ENCODE measurements at places on chromosomes 2 and 18.

- no peaks in the 10 kb centered on the region for H3K36me3 ChIP-seq
- H3K27me3 ChIP-seq, result no peaks in the 10 kb centered on the region
- H3K4me1 ChIP-seq, result peaks cover 12% of the 10 kb centered on the region
- peak; percentile 71 for DNase-seq
- H3K27ac ChIP-seq, result no peak overlapping the region
- H3K4me3 ChIP-seq, result no peak overlapping the region
Measured at GRCh38 chr18:58529714-58530354, 99.1 kb downstream of the ALPK2 start.

DNA sequence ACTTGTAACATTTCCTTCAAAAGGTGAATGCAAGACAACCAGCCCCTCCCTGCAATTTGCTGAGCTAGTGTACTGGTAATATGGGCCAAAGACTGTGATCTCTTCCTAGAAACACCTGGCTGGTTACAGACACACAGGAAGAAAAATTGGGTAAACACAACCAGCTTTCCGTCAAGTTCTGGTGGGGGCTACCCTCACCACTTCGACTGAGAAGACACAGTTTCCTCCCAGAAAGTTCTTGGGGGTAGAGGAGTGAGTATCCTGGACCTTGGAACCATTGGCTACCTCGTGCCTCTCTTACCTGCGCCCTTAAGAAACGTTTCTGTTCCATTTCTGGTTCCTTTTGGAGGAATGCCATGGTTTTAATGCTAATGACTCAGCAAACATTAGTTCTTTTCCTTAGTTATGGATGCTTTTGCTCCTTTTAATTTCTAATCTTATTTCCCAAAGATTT, 120.9 kb upstream of the DLX2 start:
- H3K4me1 ChIP-seq, result peaks cover 48% of the 10 kb centered on the region
- H3K4me3 ChIP-seq, result no peak overlapping the region
- DNase-seq, result peak; percentile 29
- H3K27me3 ChIP-seq, result no peaks in the 10 kb centered on the region
- peak overlapping the region; percentile 73 for H3K27ac ChIP-seq

GRCh38 chr2:215751200-215751910, 262.0 kb downstream of the MREG start:
- no peak overlapping the region for H3K27ac ChIP-seq
- no peak for DNase-seq
- no peaks in the 10 kb centered on the region for H3K36me3 ChIP-seq
- H3K4me1 ChIP-seq, result peaks cover 7% of the 10 kb centered on the region
- no peak overlapping the region for H3K4me3 ChIP-seq

DNA sequence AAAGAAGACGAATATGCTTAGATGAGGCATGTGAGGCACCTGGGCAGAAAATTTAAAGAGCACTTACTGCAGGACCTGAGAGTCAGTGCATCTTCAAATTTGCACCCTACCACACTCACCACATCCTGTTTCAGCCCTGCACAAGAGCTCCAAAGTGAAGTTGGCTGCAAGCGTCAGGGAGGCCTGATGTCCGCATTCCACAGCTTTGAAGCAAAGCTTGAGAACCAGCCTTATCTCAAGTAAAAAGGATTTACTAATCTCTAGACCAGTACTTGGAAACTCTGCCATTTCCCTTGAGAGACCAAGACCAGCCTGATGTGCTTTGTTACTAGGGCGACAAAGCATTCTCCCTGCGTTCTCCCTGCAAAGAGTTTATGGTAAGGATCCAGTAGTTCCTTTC, 3.4 kb upstream of the ASNSD1 start:
- H3K4me1 ChIP-seq, result peaks cover 7% of the 10 kb centered on the region
- H3K27me3 ChIP-seq, result no peaks in the 10 kb centered on the region
- H3K36me3 ChIP-seq, result no peaks in the 10 kb centered on the region
- H3K4me3 ChIP-seq, result no peak overlapping the region
- peak; percentile 33 for DNase-seq

DNA sequence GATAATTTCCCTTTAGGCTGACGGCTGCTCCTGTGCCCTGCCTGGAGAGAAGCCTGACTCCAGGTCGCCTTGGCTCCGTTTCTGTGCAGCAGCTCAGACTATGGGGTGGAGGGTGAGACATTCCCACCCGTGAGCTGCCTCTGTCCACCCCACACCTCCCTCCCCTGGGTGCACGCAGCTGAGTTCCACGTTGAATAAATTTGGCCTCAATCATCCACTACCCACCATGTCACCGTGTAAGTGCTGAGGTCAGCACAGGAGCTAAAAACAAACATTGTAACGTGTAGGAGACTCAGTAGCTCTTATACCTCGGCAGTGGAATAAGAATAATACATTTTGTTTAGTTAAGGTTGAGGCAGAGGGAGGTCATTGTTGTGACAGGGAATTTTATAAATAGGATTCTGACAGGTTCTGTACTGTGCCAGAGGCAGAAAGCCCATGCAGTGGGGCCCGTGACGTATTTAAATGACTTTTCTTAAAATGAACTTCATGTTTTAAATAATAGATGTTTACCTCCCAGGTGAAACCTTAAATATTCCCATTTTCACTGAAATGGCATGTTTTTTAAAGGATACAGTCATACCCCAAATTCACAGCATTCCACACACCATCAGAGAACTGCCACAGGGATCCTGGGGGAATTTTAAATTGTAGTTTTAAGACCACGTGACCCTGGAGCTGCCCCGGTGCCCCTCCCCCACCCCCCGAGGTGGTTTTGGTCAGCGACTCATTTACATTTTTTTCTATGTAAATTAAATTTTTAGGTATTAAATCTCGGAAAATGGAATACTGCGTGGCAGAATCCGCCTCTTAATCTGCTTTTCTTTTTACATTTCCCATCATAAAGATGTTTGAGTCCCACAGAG, 50.2 kb downstream of the NFATC1 start:
- no peaks in the 10 kb centered on the region for H3K4me1 ChIP-seq
- DNase-seq, result no peak
- no peak overlapping the region for H3K27ac ChIP-seq
- no peak overlapping the region for H3K4me3 ChIP-seq
- H3K27me3 ChIP-seq, result no peaks in the 10 kb centered on the region

DNA sequence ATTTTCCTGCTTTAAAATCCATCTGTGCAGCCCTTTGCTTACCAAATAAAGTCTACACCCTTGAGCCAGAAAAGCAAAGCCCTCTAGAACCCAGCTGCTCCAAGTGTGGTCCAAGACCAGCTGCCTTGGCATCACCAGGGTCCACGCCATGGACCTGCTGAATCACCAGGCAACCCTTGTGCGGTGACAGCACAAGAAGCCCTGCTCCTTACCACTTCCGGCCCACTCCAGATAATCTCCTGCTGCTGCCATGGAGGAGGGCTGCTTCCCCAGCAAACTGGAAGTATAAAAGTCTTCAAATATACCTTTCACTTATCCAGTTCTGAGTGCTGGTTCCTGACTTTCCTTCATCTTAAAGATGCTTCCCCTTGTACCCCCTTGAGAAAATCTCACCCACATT, 106.0 kb upstream of the PKDCC start:
- H3K4me1 ChIP-seq, result no peaks in the 10 kb centered on the region
- no peak overlapping the region for H3K27ac ChIP-seq
- H3K36me3 ChIP-seq, result no peaks in the 10 kb centered on the region
- DNase-seq, result no peak

- H3K4me3 ChIP-seq, result peak overlapping the region; percentile 45
- peak overlapping the region; percentile 82 for H3K27ac ChIP-seq
- peaks cover 14% of the 10 kb centered on the region for H3K4me1 ChIP-seq
- H3K27me3 ChIP-seq, result no peaks in the 10 kb centered on the region
- H3K36me3 ChIP-seq, result no peaks in the 10 kb centered on the region
Measured at GRCh38 chr2:25276569-25277465, 64.9 kb downstream of the DNMT3A start.

DNA sequence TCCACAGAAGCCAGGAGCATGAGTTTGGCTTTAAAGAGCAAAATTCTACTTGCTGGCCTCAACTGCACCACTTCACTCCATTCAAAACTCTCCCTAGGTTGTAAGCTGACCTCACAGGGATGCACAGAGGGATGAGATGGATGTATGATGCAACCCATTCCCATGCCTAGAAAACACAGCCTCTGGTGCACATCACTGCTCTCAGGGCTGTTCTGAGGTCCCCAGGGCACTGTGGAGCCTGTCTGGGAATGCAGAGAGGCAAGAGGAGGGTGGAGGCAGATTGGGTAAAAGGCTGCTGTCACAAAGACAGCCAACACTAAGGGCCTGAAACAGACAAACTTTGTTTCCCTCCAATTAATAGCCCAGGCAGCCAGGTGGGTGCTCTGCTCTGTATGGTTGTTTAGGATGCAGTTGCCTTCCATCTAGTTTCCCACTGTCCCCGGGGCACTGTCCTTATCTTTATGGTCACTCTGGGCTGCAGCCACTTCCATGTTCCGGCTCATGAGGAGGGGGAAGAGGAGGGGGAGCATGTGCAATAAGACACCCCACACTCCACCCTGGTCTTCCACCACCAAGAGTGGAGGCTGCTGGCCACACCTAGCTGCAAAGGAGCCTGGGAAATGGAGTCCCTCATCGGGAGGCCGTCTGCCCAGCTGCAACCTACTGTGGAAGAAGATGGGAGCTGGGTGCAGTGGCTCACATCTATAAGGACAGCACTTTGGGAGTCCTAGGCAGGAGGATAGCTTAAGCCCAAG, 7.0 kb downstream of the GPR45 start:
- H3K4me1 ChIP-seq, result no peaks in the 10 kb centered on the region
- H3K27me3 ChIP-seq, result no peaks in the 10 kb centered on the region
- no peak overlapping the region for H3K27ac ChIP-seq
- no peak for DNase-seq
- no peak overlapping the region for H3K4me3 ChIP-seq

DNA sequence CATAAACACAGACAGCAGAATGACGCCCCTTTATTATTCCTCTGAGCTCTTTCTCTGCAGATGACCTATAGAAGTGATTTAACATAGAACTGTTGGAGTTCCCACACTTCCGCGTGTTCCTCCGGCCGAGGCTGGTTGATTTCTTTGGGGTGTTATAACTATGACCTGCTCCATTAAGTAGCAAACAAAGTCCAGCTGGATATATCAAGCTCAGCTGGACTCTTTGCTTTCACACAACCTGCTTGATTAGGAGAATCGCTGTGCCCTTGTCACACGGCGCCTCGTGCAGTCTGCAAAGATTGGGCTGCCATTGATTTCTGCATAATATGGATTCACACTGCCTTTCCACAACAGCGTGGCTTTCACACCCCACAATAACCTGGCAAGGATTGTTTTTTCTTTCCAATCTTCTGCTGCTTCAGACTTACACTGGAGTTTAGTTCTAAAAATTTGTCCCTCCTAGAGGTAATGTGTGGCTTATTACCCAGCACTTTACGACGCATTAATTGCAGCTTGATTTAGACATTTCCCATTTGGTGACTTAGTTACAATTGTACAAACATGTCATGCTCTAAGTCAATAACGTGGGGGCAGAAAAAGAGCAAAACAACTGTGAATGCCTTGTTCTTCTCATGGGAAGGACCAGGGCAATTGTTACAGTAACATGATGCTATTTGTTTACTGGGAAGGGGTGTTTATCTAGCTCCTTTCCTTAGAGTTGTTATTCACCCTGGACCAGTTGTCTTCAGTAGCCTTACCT, 485.7 kb downstream of the TXNL1 start:
- no peaks in the 10 kb centered on the region for H3K27me3 ChIP-seq
- DNase-seq, result no peak
- no peaks in the 10 kb centered on the region for H3K36me3 ChIP-seq
- no peaks in the 10 kb centered on the region for H3K4me1 ChIP-seq
- no peak overlapping the region for H3K27ac ChIP-seq
- H3K4me3 ChIP-seq, result no peak overlapping the region

DNA sequence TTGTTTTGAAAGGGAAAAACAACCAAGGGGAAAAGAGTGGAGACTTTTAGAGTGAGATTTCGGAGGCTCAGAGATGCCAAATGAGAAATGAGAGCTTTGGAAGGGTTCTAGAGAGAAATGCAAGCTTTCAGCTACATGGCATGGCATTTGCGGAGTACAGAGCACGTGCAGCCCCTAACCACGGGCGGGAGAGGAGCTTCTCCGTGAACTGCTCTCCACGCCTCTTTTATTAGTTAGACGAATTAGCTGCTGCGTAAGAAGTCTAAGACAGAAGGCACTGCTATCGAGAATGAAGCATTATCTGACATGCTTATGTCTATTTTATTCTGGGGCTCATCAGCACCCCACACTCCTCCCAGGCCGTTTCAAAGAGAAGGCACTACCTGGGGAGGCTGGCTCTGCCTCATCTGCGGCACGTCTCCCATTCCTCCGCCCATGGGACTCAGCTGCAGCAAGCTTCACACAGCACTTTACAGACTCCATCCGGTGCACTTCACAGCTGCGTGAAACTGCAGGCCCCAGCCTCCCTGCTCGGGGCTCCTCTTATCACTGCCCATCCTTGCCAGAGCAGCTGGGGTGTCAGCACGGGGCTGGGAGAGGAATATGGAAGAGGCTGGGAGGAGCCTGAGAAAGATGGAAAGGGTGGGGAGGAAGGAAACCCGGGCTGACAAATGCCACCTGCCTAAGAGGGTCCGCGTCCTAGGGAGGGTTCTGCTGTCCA, 207.3 kb upstream of the APCDD1 start:
- H3K36me3 ChIP-seq, result no peaks in the 10 kb centered on the region
- no peaks in the 10 kb centered on the region for H3K27me3 ChIP-seq

GRCh38 chr2:11244091-11244826, 89.0 kb downstream of the SLC66A3 start:
- H3K36me3 ChIP-seq, result no peaks in the 10 kb centered on the region
- H3K4me3 ChIP-seq, result no peak overlapping the region
- H3K27ac ChIP-seq, result no peak overlapping the region

DNA sequence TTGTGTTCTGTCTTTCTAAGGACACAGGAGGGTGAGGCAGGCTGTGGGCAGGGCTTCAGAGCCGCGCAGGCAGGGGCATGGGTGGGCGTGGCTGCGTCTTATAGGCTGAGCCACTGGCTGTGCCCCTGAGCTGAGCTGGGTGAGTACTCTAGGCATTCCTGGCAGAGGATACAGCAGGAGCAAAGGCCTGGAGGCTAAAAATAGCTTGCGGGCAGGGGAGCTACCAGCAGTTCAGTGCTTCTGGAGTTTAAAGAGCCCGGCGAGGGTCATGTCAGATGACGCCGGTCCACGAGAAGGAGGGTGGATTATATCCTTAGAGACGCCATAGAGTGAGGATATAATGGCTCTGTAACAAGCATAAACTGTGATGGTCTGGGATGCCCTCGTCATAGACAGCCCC, 31.5 kb upstream of the PDIA6 start:
- H3K27ac ChIP-seq, result peak overlapping the region; percentile 72
- H3K36me3 ChIP-seq, result no peaks in the 10 kb centered on the region
- H3K27me3 ChIP-seq, result no peaks in the 10 kb centered on the region
- DNase-seq, result peak; percentile 89
- no peak overlapping the region for H3K4me3 ChIP-seq
- H3K4me1 ChIP-seq, result peaks cover 6% of the 10 kb centered on the region

DNA sequence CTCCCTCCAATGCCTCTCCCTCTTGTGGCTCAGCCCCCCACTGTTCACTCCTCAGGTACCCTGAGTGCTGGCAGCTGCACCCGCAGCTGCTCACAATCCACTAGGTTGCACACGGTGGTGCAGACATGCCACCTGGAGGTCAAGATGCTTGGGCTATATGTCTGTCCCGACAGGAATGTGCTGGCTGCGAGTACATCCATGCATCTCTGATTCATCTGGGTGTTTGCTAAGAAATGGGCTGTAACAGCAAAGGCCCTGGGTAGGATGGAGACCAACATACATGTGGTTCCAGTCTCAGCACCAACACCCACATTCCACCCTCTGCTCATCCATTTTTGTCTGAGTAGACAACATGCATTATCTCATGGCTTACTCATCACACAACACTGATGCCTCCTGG, 31.3 kb downstream of the ANKMY1 start:
- no peak overlapping the region for H3K4me3 ChIP-seq
- no peak overlapping the region for H3K27ac ChIP-seq
- DNase-seq, result no peak

GRCh38 chr18:55268151-55268601, 308.9 kb upstream of the CCDC68 start:
- H3K36me3 ChIP-seq, result no peaks in the 10 kb centered on the region
- no peak overlapping the region for H3K4me3 ChIP-seq
- no peaks in the 10 kb centered on the region for H3K4me1 ChIP-seq

Data from transverse colon (tissue), 4 donors.